ENCODE measurements at places on chromosomes 13 and 19.

GRCh38 chr19:46748325-46749109 is 2.3 kb upstream of the STRN4 start:
- peak; percentile 43 for DNase-seq

DNA sequence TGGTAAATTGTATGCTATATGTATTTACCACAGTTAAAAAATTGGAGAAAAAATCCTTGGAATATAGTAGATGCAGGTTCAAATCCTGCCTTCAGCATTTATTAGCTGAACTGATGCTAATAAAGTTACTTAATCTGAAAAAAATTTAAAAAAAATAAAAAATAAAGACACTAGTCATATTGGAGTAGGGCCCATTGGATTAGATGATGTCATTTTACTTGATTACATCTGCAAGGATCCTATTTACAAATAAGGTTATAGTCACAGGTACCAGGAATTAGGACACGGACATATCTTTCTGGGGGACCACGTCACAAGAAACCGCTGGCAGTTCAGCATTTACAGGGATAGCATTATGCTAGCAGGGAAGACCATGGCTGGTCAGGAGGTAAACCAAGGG is 6.2 kb downstream of the ZNF555 start:
- no peak for DNase-seq

GRCh38 chr19:3708207-3708931 is at the start of gene TJP3:
TSS of gene TJP3 (plus strand) at chr19:3708384. CDS start at chr19:3728433, 20,049 bp downstream.
- DNase-seq: no peak

GRCh38 chr19:45166723-45167252 is 6.0 kb upstream of the NKPD1 start:
- DNase-seq: no peak

GRCh38 chr19:29836409-29836825 is 24.6 kb downstream of the CCNE1 start:
- no peak for DNase-seq
